ENCODE measurements at places on chromosomes 2 and 18.
A peak's percentile ranks its signal among the peaks of the same experiment; 100 is the strongest.

DNA sequence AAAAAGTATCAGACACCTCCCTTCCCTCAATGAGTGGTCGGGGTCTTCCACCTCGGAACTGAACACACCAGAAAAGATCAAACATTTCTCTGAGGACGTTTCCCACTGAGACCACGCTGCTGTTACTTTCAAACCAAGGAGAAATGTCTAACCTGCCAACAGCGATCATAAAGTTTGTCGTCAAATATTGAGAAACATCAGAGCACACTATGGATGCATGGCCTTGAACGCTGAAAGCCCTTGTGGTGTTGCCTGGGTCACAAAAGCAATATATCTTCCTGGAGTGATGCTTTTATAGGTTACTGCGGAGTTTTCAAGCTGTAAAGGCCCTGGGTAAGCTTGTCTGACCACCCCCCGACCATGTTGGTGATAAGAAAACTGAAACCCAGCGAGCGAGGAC is 70.2 kb upstream of the ID2 start:
- DNase-seq: no peak

GRCh38 chr18:75250471-75250821 is 39.8 kb downstream of the TSHZ1 start:
- DNase-seq: no peak

GRCh38 chr2:64543008-64543697 is 19.0 kb downstream of the AFTPH start:
- DNase-seq: no peak

DNA sequence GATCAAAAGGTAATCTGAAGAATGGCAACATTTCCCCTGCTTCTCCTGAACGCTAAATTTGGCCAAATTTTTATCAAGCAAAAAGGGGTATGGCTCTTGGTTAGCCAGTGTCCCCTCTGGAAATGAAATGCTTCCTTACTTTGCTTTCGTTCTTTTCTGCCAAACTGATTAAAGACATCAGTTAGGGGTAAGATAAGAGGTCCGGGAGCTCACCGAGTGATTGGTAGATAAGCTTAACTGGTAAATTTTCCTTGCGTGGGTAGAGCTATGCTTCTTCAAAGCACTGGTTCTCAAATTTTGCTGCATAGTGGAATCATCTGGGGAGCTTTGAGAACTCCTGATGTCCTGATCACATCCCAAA is 62.7 kb upstream of the MAPRE2 start:
- no peak for DNase-seq

DNA sequence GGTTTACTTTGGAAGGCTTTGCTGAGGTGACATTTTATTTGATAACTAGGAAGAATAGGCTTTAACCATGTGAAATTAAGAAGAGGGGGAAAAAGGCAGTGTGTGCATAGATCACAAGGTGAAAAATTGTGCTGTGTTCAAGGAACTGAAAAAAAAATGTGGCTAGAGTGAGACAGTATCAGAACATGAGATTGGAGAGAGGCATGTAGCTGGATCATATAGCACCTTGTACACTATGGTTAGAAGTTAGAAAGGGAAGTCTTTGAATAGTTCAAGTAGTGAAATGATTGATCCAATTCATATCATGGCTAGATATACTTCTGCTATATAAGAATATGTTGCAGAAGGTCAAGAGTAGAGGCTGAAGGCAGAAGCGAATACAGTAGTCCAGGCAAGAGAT is 12.3 kb upstream of the TNFRSF11A start:
- DNase-seq: no peak

GRCh38 chr2:95391641-95392310 is 10.7 kb upstream of the FAHD2A start:
- DNase-seq: no peak

GRCh38 chr2:113762377-113763118 is 6.1 kb upstream of the SLC35F5 start:
- DNase-seq: no peak

DNA sequence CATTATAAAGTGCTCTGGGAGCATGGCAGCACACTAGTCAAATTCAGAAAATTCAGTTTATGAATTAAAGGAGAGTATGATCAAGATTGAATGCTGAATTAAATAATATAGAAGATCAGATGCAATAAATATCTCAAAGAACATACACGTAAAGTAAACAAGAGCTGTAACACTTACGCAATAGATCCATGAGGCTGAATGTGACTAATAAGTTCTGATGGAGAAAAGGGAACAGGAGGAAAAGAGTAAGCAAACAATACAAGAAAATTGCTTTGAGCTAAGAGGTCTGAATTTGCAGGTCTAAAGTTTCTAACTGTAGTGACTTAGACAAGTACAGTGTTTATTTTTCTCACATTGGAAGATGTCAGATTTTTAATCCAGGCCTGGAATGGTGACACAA is 646.7 kb upstream of the ZNF804A start:
- DNase-seq: no peak

DNA sequence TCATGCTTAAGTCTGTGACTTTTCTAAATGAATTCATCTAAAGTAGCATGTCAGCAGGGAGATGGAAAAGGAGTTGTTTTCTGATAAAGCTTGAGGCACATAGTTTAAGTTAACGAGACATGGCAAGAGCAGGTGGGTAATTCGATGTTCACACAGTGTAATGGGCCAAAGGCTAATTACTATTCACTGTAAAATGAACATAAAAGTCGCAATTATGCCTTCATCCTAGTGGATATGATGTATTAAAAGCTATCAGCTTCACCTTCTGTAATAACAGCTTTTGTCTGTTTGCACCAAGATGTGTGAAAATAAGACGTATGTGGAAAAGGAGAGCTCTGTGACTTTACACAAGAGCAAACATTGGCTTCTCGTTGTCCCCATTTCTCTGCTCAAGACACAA is 94.2 kb upstream of the CDH20 start:
- DNase-seq: no peak

- no peak for DNase-seq
Observed at GRCh38 chr2:11019614-11020013, 107.9 kb downstream of the KCNF1 start.

DNA sequence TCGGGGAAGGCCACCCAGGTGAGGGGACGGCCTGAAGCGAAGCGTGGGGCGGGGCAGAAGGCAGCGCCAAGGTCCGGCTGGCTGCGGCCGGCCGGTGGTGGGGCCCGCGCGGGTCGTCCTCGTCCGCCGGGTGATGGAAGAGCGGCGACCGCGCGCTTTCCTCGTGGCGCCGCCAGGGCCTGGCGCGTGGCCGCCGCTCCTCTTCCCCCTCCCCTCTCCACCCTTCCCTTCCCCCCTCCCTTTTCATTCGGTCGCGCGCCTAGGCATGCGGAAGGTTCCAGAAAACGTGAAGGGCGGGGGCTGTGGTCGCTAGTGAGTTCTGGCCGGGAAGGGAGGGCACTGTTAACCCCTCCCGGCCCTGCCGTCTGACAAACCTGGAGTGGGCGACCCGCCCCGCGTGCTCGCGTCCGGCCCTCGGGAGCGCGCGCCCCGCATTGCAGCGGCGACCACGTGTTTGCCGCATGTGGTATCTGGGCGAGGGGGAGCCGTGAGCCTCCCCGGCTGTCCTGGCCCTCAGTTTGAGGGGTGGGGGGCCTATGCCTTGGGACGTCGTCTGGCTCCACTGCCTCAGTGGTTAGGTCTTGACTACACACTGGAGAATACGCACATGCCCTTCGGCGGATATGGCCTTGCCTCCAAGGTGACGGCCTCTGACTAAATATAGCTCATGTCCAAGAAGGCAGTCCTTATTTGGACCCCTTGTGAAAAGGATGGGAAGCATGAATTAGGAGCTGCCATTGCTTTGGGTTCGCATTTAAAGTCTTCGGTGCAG is 579 bp downstream of the MAT2A start:
- DNase-seq: no peak

- DNase-seq: no peak
Observed at GRCh38 chr2:208156439-208156838, 7.0 kb downstream of the CRYGA start.

GRCh38 chr18:44848644-44849335 is 168.1 kb downstream of the SETBP1 start:
- DNase-seq: no peak

DNA sequence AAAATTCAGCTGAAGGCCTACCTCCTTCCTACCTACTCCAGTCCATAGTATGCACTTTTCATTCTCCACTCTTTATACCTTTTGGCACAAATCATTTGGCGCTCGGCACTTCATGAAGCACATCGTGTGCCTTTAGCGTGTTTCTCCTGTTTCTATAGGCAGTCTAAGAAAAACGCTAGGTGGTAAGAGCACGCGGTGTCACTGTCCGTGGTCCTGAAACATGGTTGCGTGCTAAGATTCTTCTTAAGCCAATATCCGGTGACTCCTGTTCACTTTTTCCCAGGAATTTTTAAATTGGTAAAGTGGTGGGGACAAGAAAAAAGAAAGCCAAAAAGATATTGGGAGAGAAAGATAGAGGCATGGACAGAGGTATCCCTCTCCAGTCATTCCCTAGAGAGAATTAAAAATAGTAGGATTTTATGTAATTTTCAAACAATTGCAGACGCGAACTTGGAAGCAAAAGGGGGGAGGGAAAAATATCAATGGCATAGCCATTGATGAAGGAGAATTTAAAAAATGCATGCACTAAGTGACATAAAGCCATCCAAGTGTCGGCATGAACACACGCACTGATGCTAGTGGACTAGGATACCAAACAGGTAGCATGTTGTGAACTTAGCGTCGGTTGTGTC is 1.4 kb upstream of the CTNNA2 start:
- no peak for DNase-seq

GRCh38 chr2:73187549-73187948 is 14.8 kb upstream of the NOTO start:
- DNase-seq: no peak

DNA sequence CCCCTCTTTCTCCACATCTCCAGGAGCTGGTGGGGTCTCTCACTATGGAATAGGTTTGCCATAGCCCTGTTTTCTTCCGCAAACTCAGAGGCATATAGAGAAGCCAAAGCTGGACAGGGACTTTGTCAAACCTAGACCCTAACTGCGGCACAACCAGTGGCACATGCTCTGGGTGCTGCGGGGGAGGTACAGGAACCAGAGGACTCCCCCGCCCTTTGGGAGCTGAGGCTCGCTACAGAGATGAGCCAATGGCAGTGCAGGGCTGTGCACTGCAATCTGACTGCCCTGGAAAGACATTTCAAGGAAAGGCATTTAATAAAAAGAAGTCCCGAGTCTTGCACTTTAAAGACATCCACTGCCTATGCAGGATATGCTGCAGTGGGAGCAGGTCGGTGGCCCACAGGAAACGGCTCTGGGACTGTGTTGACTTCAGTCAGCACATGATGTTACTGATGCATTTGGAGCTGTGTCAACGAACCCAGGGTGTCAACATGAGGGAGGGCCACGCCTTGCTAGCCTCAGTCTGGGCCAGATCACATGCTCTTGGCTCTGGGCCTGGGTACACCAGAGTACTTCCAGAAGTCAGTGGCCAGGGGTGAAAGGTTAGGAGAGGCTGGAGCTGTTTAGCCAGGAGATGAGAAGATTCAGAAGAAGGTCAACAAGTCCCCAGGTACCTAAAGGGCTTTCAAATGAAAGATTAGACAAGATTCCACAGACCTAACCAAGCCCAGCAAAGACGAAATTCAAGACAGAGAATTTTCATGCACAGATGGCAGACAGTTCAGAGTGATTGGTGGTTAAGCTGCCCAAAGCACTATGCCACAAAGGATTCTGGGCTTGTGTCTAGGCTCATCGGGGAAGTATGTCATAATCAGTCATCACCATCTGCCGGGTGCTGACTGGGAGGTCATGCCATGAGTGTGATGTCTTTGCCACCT is 8.2 kb downstream of the SLC35F6 start:
- DNase-seq: no peak

DNA sequence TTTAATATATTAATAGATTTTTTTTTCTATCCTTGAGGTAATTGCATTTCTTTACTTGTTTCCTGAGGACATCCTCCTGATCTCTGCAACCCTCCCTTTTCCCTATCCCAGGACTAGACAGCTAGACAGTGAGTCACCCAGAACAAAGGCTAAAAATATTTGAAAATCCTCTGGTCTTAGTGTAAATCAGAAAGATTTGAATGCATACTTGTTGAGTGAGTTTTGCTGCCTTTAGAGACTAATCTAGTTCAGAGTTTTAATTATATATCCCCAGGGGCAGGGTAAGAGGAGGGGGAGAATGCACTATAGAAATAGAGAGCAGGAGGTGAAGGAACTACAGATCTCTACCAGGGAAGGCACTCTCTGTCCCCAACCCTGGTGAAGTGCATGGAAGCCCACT is 202.3 kb upstream of the TCF4 start:
- peak; percentile 28 for DNase-seq

DNA sequence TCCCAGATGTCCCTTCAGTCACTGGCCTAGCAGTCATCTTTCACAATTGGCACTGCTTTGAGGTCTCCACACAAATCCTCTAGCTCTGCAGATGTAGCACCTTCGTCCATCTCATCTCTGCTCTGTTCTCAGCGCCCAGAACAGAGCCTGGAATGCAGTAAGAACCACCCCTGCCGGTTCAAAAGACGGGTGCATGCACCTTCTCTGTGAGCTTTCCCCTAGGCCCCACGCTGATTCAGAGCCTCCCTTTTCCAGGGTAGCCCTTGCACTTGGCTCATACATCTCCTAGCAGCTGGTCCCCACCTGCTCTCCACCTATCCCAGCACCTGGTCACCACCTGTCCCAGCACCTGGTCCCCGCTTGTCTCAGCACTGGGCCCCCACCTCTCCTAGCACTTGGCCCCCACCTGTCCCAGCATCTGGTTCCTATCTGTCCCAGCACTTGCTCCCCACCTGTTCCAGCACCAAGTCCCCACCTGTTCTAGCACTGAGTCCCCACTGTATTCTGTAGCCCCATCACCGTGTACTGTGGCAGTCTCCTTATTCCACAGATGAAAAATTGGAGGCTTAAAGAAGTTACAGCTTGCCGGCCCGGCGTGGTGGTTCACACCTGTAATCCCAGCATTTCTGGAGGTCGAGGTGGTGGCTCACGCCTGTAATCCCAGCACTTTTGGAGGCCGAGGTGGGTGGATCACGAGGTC is 4.7 kb upstream of the KCNF1 start:
- DNase-seq: no peak

GRCh38 chr2:25161055-25161781 is 7.2 kb downstream of the POMC start:
- DNase-seq: no peak

GRCh38 chr2:109558076-109558882 is 55.5 kb downstream of the SEPTIN10 start:
- DNase-seq: peak; percentile 65

DNA sequence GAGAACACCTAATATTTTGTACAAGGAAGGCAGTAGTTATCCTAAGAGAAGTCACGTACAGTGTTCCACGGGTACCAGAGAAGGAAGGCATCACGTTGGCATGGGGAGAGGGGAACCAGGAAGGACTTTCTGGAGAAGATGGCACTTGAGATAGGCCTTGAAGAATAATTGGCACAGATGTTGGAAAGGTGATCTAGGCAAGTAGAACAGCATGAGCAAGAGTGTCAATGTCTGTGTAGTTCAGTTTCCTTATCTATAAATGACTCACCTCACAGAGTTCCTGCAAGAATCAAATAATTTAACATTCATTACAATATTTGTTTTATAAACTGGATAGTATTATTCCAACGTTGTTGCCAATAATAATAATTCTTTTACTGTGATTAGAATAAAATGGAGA is 48.3 kb upstream of the BZW1 start:
- DNase-seq: no peak

All from keratinocyte (primary cell).